Smooth muscle cell of the pulmonary artery (primary cell): ENCODE measurements at places on chromosomes 1 and 21. TPM values are rescaled to one million over a fixed set of nuclear protein-coding genes. Genes with fewer than 3 reads are reported as not detected.

The WNT9A gene
- total RNA-seq, result 0.59 and 1.3 TPM in 2 replicates

The TTC34 gene
- 0.20 and 0.33 TPM in 2 replicates for total RNA-seq

The SYDE2 gene
- total RNA-seq, result 5.7 and 6.6 TPM in 2 replicates

The KIF14 gene
- 1.3 and 3.5 TPM in 2 replicates for total RNA-seq

The STUM gene
- under 0.01 TPM in 2 replicates for total RNA-seq

The DMBX1 gene
- total RNA-seq, result not detected in 2 replicates

The MAP10 gene
- total RNA-seq, result 0.85 and 1.2 TPM in 2 replicates

The ZNF670 gene
- 0.72 and 0.89 TPM in 2 replicates for total RNA-seq

The KRTAP7-1 gene
- total RNA-seq, result not detected in 2 replicates

The TMEM54 gene
- 30.8 and 49.7 TPM in 2 replicates for total RNA-seq

The PDZK1 gene
- 0.23 and 0.33 TPM in 2 replicates for total RNA-seq

The SH2D1B gene
- total RNA-seq, result not detected in 2 replicates

The EPHA10 gene
- not detected in 2 replicates for total RNA-seq

The RNASEL gene
- 7.0 and 13.4 TPM in 2 replicates for total RNA-seq

The NASP gene
- total RNA-seq, result 15.3 and 23.1 TPM in 2 replicates

The DLGAP3 gene
- 0.07 TPM in 1 of 2 replicates, not detected in the other for total RNA-seq

The PROX1 gene
- total RNA-seq, result 0.03 and 0.07 TPM in 2 replicates

The GJA5 gene
- 2.9 and 38.4 TPM in 2 replicates for total RNA-seq

The PEAR1 gene
- total RNA-seq, result 12.7 and 15.9 TPM in 2 replicates

The ATP13A2 gene
- total RNA-seq, result 38.5 and 66.8 TPM in 2 replicates

The UHMK1 gene
- 61.4 and 63.7 TPM in 2 replicates for total RNA-seq

The AGT gene
- total RNA-seq, result 0.86 and 2.7 TPM in 2 replicates

The PPIAL4G gene
- total RNA-seq, result not detected in 2 replicates

The IL10 gene
- not detected in 2 replicates for total RNA-seq

The DYRK3 gene
- 22.3 and 28.2 TPM in 2 replicates for total RNA-seq

The BACE2 gene
- 120 and 146 TPM in 2 replicates for total RNA-seq

The SELP gene
- 0.07 and 0.13 TPM in 2 replicates for total RNA-seq

The CYP4A22 gene
- total RNA-seq, result not detected in 2 replicates

The OR2W3 gene
- not detected in 2 replicates for total RNA-seq

The CNST gene
- 27.5 and 30.2 TPM in 2 replicates for total RNA-seq

The ARMH1 gene
- 0.91 and 1.3 TPM in 2 replicates for total RNA-seq

The KIFAP3 gene
- total RNA-seq, result 28.5 and 51.5 TPM in 2 replicates

The AIRE gene
- total RNA-seq, result 0.03 and 0.07 TPM in 2 replicates

The FMO1 gene
- 0.43 TPM in 1 of 2 replicates, not detected in the other for total RNA-seq

The LEMD1 gene
- total RNA-seq, result not detected in 2 replicates

The COL8A2 gene
- 6.6 and 13.8 TPM in 2 replicates for total RNA-seq

The LGR6 gene
- total RNA-seq, result not detected in 2 replicates

The DCST2 gene
- 0.07 TPM in 1 of 2 replicates, not detected in the other for total RNA-seq

The LCE1A gene
- not detected in 2 replicates for total RNA-seq

The KRTAP10-7 gene
- total RNA-seq, result not detected in 2 replicates

The PRAMEF12 gene
- not detected in 2 replicates for total RNA-seq

The RNU1-3 gene
- total RNA-seq, result under 0.01 TPM in 2 replicates

The XCL1 gene
- not detected in 2 replicates for total RNA-seq

The GUCA2A gene
- not detected in 2 replicates for total RNA-seq

The TIE1 gene
- total RNA-seq, result 0.65 and 1.8 TPM in 2 replicates

The MPZL1 gene
- 134 and 138 TPM in 2 replicates for total RNA-seq

The AMY1C gene
- total RNA-seq, result not detected in 2 replicates

The FLG2 gene
- total RNA-seq, result not detected in 2 replicates

The OLFML3 gene
- 24.8 and 36.4 TPM in 2 replicates for total RNA-seq

The CYP2J2 gene
- 0.07 TPM in 1 of 2 replicates, not detected in the other for total RNA-seq

The LRRN2 gene
- not detected in 2 replicates for total RNA-seq
